ENCODE measurements at places on chromosomes 2 and 18.

- H3K4me3 ChIP-seq, result no peak overlapping the region
- peaks cover 52% of the 10 kb centered on the region for H3K4me1 ChIP-seq
- no peak overlapping the region for H3K27ac ChIP-seq
- H3K27me3 ChIP-seq, result no peaks in the 10 kb centered on the region
- no peaks in the 10 kb centered on the region for H3K36me3 ChIP-seq
These were observed 39.5 kb downstream of the TMEM163 start for GRCh38 chr2:134679294-134679693.

DNA sequence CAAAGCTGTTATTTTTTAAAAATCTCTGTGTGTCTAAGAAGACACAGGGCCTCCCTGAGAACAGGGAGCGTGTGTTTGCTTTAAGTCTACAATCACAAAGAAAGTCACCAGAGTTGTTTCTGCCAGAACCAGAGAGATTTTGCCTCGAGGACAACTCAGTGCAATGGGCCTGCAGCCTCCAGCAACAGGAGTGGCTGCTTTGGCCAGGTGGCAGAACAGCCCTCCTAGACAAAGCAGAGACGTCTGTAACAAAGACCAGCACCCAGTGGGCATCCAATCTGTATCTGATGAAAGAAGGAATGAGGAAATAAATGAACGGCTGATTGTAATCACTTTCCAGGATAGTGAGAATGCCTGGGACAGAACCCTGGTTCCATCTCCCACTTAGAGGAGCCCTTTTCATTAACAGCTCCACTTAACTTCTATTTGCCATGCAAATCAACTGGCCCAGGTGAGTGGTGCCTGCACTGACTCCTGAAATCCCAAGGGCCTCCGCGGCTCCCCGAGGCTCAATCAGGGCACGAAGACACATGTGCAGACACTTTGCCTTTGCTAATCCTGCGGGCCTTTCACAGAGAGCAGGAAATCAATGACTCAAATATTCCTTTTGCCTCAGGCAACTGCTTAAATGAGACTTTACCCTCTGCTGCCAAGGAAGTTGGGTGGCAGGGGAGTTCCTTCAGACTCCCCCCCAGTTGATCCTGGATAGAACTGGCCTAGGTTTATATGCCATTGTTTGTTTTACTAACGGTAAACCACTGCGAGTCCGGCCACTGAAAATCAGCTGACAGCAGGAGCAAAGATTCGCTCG, 146.5 kb downstream of the CABLES1 start:
- DNase-seq, result no peak
- no peaks in the 10 kb centered on the region for H3K4me1 ChIP-seq
- no peak overlapping the region for H3K27ac ChIP-seq
- no peaks in the 10 kb centered on the region for H3K36me3 ChIP-seq
- H3K27me3 ChIP-seq, result no peaks in the 10 kb centered on the region

GRCh38 chr2:60926741-60927552, 45.6 kb downstream of the REL start:
- DNase-seq, result no peak
- H3K4me3 ChIP-seq, result no peak overlapping the region
- peaks cover 49% of the 10 kb centered on the region for H3K36me3 ChIP-seq
- H3K4me1 ChIP-seq, result no peaks in the 10 kb centered on the region
- no peak overlapping the region for H3K27ac ChIP-seq
- H3K27me3 ChIP-seq, result no peaks in the 10 kb centered on the region

GRCh38 chr18:36297417-36298125, at the start of gene FHOD3:
Gene FHOD3 (plus strand): TSS chr18:36297713. CDS start chr18:36297836, 123 bp downstream.
- H3K4me3 ChIP-seq, result no peak within 1 kb of the TSS
- H3K4me1 ChIP-seq, result peaks cover 20% of the 10 kb centered on the region
- H3K36me3 ChIP-seq, result no peaks in the 10 kb centered on the region
- H3K27me3 ChIP-seq, result peaks cover 17% of the 10 kb centered on the region
- no peak within 1 kb of the TSS for H3K27ac ChIP-seq

GRCh38 chr2:240948086-240948485, 42.0 kb downstream of the CROCC2 start:
- peaks cover 4% of the 10 kb centered on the region for H3K27me3 ChIP-seq
- no peak for DNase-seq
- H3K36me3 ChIP-seq, result no peaks in the 10 kb centered on the region
- H3K27ac ChIP-seq, result no peak overlapping the region

- no peaks in the 10 kb centered on the region for H3K36me3 ChIP-seq
- no peaks in the 10 kb centered on the region for H3K27me3 ChIP-seq
- DNase-seq, result no peak
- no peaks in the 10 kb centered on the region for H3K4me1 ChIP-seq
These were observed 86.2 kb downstream of the SDC1 start for GRCh38 chr2:20138696-20139095.

GRCh38 chr2:196131949-196132925, 39.1 kb downstream of the STK17B start:
- no peaks in the 10 kb centered on the region for H3K27me3 ChIP-seq
- DNase-seq, result no peak
- peaks cover 30% of the 10 kb centered on the region for H3K36me3 ChIP-seq
- no peaks in the 10 kb centered on the region for H3K4me1 ChIP-seq

GRCh38 chr2:218072002-218072401, 2.9 kb downstream of the RUFY4 start:
- no peak overlapping the region for H3K27ac ChIP-seq
- H3K4me1 ChIP-seq, result peaks cover 5% of the 10 kb centered on the region
- DNase-seq, result no peak

DNA sequence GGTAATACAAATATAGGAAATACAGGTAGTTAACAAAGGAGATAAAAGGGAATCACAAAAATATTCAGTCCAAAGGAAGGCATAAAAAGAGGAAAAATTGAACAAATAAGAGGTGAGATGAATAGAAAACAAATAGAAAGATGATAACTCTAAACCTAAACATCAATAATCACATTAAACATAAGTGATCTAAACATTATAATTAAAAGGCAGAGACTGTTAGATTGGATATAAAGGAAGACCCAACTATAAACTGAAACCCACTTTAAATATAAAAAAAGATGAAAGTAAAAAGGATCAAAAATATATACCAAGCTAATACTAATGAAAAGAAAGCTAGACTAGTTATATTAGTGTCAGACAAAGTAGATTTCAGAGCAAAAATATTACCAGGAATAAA, 152.3 kb downstream of the ZBTB7C start:
- H3K4me1 ChIP-seq, result no peaks in the 10 kb centered on the region
- DNase-seq, result no peak
- peaks cover 2% of the 10 kb centered on the region for H3K27me3 ChIP-seq
- H3K36me3 ChIP-seq, result no peaks in the 10 kb centered on the region
- H3K4me3 ChIP-seq, result no peak overlapping the region
- H3K27ac ChIP-seq, result no peak overlapping the region

DNA sequence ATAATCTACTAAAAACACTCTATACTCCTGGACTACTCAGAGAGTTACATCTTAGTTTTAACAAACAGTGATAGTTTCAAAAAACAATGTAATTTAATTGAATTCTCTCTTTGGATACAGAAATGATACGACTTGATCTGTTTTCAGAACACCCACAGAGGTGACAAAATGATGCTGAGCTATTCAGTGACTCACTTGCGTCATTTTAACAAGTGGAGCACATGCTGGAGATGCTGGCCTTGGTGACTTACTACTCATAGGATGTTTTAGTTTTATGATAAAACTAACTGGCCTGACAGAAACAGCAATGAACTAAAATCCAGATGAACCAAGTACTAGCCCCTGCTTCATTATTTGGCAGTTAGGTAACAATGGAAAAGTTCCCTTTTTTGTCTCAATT, 101.3 kb upstream of the ITGB6 start:
- DNase-seq, result no peak
- no peaks in the 10 kb centered on the region for H3K4me1 ChIP-seq
- no peaks in the 10 kb centered on the region for H3K27me3 ChIP-seq
- no peak overlapping the region for H3K27ac ChIP-seq
- H3K36me3 ChIP-seq, result peaks cover 42% of the 10 kb centered on the region

GRCh38 chr18:30404422-30404821, 638.1 kb downstream of the DSC3 start:
- no peaks in the 10 kb centered on the region for H3K36me3 ChIP-seq
- H3K27ac ChIP-seq, result no peak overlapping the region
- H3K4me3 ChIP-seq, result no peak overlapping the region
- no peaks in the 10 kb centered on the region for H3K27me3 ChIP-seq
- no peak for DNase-seq
- H3K4me1 ChIP-seq, result no peaks in the 10 kb centered on the region

- H3K27me3 ChIP-seq, result peaks cover 6% of the 10 kb centered on the region
- H3K36me3 ChIP-seq, result no peaks in the 10 kb centered on the region
- H3K4me1 ChIP-seq, result no peaks in the 10 kb centered on the region
- H3K4me3 ChIP-seq, result no peak overlapping the region
These were observed 26.9 kb downstream of the COL4A3 start for GRCh38 chr2:227191367-227191766.

DNA sequence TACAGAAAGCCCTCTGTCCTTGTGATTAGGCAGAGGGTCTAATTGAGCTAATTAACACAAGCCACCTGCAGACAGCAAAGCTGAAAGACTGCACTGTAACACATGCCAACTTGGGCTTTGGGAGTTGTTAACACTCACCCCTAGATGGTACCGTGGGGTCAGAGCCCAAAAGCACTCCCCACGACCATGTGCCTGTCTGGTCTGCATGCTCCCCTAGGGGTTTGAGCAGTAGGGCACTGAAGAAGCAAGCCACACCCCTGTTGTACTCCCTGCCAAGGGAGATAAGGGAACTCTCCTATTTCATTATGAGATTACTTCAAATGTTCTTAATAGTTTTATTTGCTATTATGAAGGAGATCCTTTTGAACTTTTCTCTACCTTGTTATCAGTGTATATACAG, 560.1 kb upstream of the FSHR start:
- no peak overlapping the region for H3K4me3 ChIP-seq
- no peak for DNase-seq
- no peaks in the 10 kb centered on the region for H3K4me1 ChIP-seq
- no peaks in the 10 kb centered on the region for H3K36me3 ChIP-seq

DNA sequence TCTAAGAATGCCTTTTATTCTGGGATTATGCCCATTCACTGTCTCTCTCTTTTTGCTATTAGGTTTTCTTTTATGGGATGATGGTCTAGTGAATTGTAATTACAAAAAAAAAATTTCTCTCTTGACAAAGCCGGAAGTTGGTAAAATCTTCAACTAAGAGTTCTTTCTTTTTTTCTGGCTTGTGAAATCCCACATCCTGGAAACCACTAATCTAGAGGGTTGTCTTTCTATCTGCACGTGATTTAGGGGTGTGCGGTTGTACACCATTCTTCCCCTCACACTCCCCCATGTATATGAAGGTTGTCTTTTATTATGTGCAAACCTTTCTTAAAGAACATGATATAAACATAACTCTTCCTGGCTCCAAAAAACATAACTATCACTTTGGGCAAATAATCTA, 52.0 kb downstream of the GATA6 start:
- no peak overlapping the region for H3K4me3 ChIP-seq
- no peak for DNase-seq
- H3K36me3 ChIP-seq, result no peaks in the 10 kb centered on the region
- H3K4me1 ChIP-seq, result no peaks in the 10 kb centered on the region
- H3K27me3 ChIP-seq, result no peaks in the 10 kb centered on the region
- no peak overlapping the region for H3K27ac ChIP-seq

- H3K4me1 ChIP-seq, result no peaks in the 10 kb centered on the region
- no peak overlapping the region for H3K27ac ChIP-seq
- H3K4me3 ChIP-seq, result no peak overlapping the region
- H3K36me3 ChIP-seq, result peaks cover 25% of the 10 kb centered on the region
- DNase-seq, result no peak
These were observed 65.0 kb downstream of the NFATC1 start for GRCh38 chr18:79460481-79461300.

DNA sequence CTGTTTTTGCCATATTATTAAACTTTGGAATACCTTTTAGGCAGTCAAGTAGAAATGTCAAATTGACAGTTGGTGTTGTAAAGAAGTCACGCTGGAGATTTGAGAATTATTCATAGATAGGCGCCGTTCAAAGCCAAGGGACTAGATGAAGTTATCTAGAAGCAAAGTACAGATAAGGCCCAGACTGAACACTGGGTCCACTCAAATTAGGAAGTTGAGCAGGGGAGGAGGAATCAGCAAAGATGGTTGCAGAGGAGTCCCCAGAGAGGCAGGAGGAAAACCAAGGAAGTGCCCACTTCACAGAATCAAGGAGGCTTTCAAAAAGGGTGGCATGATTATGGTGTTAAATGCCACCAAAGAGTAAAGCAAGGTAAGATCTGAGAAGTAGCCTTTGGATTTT, 9.6 kb upstream of the ALS2 start:
- DNase-seq, result no peak
- no peaks in the 10 kb centered on the region for H3K27me3 ChIP-seq

GRCh38 chr2:118808429-118808809, 39.0 kb downstream of the EN1 start:
- DNase-seq, result no peak
- H3K36me3 ChIP-seq, result no peaks in the 10 kb centered on the region
- H3K27ac ChIP-seq, result no peak overlapping the region
- no peak overlapping the region for H3K4me3 ChIP-seq
- no peaks in the 10 kb centered on the region for H3K4me1 ChIP-seq
